Thoracic aorta (tissue), 2 donors: ENCODE measurements at places on chromosomes 12 and 14. TPM values are rescaled to one million over a fixed set of nuclear protein-coding genes. Genes with fewer than 3 reads are reported as not detected.

STAT6 gene
- total RNA-seq: 133 TPM

DERA gene
- total RNA-seq: 47.4 TPM

CLEC1A gene
- 3.7 TPM for total RNA-seq

NANOG gene
- 0.27 TPM for total RNA-seq

HOXC9 gene
- not detected for total RNA-seq

SLC17A8 gene
- not detected for total RNA-seq

LTBR gene
- total RNA-seq: 217 TPM

KLRC4 gene
- 0.54 TPM for total RNA-seq

APOF gene
- total RNA-seq: not detected

CFAP251 gene
- 6.9 TPM for total RNA-seq

SLCO1B3 gene
- not detected for total RNA-seq

TC2N gene
- 146 TPM for total RNA-seq

NOC4L gene
- total RNA-seq: 8.5 TPM

RNASE11 gene
- not detected for total RNA-seq

GARIN6 gene
- not detected for total RNA-seq

PLXNC1 gene
- 8.5 TPM for total RNA-seq

CRIP1 gene
- total RNA-seq: 325 TPM

PRH2 gene
- total RNA-seq: not detected

GZMH gene
- total RNA-seq: 14.7 TPM

ARHGDIB gene
- total RNA-seq: 199 TPM

CATSPERB gene
- total RNA-seq: 14.5 TPM

PYGL gene
- 51.2 TPM for total RNA-seq

PLEKHG7 gene
- not detected for total RNA-seq

TAS2R9 gene
- total RNA-seq: not detected

PIWIL1 gene
- total RNA-seq: not detected

TXNRD1 gene
- 269 TPM for total RNA-seq

RTL1 gene
- not detected for total RNA-seq

PTPRR gene
- 0.35 TPM for total RNA-seq
